ENCODE measurements at places on chromosomes 5 and 9.

DNA sequence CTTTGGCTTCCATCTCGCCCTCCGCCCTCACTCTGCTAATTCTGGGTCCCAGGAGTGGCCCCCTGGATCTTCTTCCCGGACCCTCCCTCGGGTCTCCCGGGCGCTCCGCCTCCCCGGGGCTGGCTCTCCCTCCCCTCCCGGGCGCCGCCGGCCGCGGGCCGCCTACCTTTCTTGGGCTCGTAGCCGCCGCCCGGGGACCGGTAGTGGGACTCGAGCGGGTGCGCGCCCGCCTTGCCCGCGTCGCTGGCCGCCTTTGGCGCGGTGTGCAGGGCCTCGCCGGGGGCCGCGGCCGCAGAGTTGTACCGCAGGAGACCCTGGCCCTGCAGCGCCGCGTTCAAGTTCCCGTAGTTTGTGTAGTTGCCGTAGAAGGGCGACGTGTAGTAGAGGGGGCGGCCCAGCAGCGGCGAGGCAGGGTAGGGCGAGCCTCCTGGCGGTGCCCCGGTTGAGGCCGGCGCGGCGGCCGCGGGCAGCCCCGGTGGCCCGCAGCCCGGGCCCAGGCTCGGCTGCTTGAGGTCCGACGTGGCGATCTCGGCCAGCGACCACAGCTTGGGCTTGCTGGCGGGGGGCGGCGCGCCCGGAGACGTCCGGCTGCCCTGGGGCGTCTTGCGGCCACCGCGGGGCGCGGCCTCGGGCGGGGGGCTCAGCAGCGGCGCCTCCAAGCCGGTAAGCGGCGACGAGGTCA, 3.2 kb downstream of the IRX2 start:
- no peak for DNase-seq

DNA sequence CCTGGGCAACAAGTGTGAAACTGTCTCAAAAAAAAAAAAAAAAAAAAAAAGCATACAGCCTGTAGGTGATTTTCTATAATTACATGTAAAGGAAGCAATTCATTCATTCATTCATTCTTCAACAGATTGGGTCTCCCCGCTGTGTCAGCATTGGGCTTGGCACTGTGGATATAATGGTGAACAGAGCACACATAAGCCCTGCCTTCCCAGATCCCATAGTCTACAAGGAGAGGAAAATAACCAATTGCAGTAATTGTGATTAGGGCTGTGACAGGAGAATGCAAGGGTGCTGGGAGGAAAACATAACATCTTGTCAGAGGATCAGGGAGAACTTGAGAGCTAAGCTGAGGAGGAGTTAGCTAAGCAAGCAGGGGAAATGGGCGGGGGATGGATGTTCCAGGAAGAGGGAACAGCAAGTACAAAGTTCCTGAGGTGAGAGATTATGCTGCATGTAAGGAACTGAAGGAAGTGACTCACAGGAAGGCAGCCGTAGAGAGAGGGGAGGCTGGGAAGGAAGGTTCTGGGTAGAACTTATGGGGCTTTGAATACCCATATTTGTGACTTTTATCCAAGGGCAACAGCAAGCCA, 24.0 kb upstream of the KLF9 start:
- no peak for DNase-seq

DNA sequence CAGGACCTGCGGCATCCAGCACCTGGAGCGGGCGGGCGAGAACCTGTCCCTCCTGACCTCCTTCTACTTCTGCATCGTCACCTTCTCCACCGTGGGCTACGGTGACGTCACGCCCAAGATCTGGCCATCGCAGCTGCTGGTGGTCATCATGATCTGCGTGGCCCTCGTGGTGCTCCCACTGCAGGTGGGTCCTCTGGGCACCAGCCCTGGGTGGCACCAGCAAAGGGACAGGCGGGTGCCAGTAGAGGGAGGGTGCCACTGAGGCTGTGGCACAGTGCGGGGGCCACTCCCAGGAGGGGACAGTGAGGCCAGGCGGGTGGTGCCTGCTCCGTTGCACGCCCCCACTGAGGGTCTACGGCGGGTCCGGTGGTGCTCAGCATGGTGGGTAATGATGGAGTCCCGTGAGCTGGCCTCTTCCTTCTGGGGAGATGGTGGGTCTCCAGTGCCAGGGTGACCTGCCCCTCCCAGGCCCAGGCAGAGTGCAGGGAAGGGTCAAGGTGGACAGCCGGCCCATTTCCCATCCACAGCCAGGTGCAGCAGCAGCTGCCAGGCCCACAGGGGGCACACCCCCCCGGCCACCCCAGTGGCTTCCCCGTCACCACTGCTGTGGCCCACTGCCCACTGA, 57.8 kb downstream of the KCNT1 start:
- no peak for DNase-seq

DNA sequence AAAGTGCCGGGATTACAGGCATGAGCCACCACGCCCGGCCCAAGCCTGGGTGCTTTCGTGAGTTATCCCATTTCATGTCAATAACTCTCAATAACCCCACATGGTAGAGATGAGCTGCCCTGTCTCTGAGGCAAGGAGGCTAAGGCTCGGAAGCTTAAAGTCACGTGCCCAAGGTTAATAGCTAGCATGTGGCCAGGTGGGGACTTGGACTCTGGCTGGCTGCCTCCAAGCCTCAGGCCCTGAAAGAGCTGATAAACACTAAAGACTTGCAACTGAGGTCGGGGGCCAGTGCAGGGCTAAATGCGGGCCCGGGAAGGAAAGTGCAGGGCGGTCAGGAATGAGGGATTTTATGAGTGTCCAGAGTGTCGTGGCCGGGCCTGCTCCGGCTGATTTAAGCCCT, 30.9 kb upstream of the BARHL1 start:
- no peak for DNase-seq

- DNase-seq, result peak; percentile 15
Measured at GRCh38 chr5:175750511-175750931, 92.7 kb downstream of the HRH2 start.

DNA sequence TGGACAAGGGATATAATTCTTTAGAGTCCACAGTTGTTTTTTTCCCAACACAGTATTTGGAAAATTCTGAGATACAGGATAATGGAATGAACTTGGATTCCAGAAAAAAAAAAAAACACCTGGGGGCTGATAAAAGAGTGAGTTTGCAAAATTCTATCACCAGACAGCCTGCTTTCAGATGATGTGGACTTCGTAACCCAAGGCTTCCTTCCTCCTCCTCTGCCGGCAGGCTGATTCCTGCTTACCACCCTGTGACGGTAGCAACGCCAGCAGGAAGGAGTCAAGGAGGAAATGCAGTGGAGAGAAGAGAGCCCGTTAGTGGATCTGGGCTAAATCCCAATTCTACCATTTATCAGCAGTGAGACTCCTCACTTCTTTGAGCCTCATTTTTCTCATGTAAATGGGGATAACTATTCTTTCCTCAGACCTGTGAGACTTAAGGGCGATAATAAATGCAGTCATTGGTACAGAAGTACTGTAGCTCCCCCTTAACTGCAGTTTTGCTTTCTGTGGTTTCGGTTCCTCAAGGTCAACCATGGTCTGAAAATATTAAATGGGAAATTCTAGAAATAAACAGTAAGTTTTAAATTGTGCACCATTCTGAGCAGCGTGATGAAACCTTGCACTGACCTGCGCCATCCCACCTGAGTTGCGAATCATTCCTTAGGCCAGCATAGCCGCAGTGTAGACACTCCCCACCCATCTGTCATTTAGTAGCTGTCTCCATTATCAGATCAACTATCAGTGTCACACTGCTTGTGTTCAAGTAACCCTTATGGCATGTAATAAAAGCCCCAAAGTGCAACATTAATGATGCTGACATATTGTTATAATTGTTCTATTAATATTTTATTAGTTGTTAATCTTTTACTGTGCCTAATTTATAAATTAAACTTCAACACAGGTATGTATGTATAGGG, 71.4 kb downstream of the DCP2 start:
- no peak for DNase-seq

- DNase-seq, result no peak
Measured at GRCh38 chr5:50564079-50564478, 102.4 kb upstream of the PARP8 start.

- no peak for DNase-seq
Measured at GRCh38 chr9:10525972-10526371, 86.8 kb downstream of the PTPRD start.

GRCh38 chr5:37792975-37793631, 46.7 kb downstream of the GDNF start:
- DNase-seq, result no peak

- DNase-seq, result no peak
Measured at GRCh38 chr9:22455181-22455580, 8.6 kb downstream of the DMRTA1 start.

GRCh38 chr5:127988146-127988760, 95.3 kb upstream of the SLC12A2 start:
- DNase-seq, result peak; percentile 60

GRCh38 chr9:132647806-132648205, 22.0 kb downstream of the DDX31 start:
- no peak for DNase-seq

GRCh38 chr5:163512526-163512925, 7.1 kb downstream of the MAT2B start:
- no peak for DNase-seq

- peak; percentile 25 for DNase-seq
Measured at GRCh38 chr5:79495311-79495710, 18.6 kb downstream of the HOMER1 start.

GRCh38 chr5:172902497-172903472, 56.4 kb upstream of the RPL26L1 start:
- DNase-seq, result no peak

- DNase-seq, result no peak
Measured at GRCh38 chr5:115573133-115573532, 28.6 kb upstream of the FEM1C start.

DNA sequence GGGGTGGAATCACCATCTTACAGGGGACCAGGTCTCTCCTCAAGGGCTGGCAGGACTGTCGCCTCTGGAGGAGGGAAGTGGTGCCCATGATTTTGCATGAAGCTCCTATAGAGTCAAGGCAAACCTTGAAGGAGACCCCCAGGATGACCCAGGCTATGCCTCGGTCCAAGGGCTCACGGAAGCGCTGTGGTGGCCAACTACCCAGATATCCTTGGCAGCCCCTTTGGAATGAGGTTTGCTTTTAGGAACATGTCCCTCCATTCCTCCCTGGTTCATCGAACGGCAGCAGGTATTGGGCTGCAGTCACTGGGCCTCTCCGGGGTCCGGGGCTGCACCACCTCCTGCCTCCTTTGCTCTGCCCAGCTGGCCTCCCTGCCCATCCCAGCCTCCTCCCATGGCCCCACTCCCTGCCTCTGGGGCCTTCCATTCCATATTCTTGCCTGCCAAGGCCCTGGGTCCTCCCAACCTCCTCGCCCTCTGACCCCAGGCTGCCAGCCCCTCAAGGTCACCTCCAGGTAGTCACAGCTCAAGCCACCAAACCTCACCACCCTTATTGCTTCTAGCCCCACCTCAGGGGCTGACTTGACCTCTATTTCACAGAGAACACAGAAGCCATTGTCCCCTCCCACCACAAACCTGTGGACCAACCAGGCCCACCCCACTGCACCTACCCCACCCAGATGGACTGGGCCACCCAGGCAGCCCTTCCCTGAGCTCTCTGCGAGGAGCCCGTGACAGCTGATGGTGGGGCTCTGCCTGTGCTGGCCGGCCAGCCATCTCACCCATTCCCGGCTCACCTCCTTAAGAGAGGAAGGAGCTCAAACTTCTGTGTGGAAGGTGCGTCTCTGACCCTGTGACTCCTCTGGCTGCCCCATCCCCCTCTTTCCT, 3.6 kb upstream of the IL3 start:
- no peak for DNase-seq

GRCh38 chr5:137734962-137735554, 831 bp downstream of the KLHL3 start:
- peak; percentile 48 for DNase-seq

DNA sequence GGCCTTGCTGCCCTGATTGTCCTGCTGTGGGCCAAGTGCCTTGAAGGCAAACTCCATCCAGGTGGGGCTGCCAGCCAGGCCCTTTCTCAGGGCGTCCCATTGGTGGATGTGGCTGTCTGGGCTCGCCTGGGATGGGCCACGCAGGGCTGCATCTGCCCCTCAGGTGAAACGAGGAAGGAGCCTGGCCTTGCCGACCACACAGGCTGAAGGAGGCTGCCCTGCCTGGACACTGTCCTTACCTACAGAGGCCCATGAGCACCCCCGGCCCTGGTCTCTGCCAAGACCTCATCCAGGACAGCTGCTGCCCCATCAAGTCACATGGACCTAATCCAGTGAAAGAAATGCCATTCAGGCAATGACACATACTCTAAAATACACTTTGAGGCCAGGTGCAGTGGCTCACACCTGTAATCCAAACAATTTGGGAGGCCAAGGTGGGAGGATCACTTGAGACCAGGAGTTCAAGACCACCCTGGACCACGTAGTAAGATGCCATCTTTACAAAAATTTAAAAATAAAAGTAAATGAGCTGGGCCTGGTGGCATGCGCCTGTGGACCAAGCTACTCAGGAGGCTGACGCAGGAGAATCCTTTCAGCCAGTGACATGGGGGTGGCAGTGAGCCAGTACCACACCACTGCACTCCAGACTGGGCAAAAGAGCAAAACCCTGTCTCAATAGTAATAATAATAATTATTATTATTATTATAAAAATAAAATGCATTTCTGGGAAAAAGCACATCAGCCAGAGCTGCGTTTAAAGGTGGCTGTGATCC, 33.9 kb downstream of the PNPLA7 start:
- no peak for DNase-seq

DNA sequence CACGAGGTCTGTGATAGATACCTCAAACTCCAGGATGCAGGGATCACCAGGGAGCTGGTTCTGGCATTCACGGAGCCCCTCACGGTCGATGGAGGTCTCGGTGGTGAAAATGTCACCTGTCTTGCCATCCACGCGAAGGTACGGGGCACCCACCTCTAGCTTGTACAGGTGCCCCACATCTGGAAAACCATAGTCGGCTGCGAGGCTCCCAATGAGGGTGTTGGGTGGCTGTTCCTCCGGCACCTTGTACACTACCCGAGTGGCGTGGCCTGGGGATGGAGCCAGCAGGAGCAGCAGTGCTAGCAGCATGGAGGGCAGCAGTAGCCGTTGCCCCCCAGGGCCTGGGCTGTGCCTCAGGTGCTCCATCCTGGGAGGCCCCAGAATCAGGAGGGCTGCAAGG, 9.2 kb downstream of the PCDH1 start:
- DNase-seq, result no peak

GRCh38 chr5:151431666-151432065, 15.7 kb upstream of the SLC36A1 start:
- DNase-seq, result no peak

DNA sequence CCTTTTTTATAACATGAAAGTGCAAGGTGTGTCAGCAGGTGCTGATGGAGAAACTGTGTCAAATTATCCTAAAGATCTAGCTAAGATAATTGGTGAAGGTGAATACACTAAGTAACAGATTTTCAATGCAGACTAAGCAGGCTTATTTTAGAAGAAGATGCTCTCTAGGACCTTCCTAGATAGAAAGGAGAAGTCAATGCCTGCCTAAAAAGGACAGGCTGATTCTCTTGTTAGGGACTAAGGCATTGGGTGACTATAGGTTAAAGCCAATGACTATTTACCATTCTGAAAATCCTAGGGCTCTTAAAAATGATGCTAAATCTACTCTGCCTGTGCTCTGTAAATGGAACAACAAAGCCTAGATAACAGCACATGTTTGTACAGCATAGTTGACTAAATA, 1682.4 kb downstream of the MAT2B start:
- DNase-seq, result no peak

DNA sequence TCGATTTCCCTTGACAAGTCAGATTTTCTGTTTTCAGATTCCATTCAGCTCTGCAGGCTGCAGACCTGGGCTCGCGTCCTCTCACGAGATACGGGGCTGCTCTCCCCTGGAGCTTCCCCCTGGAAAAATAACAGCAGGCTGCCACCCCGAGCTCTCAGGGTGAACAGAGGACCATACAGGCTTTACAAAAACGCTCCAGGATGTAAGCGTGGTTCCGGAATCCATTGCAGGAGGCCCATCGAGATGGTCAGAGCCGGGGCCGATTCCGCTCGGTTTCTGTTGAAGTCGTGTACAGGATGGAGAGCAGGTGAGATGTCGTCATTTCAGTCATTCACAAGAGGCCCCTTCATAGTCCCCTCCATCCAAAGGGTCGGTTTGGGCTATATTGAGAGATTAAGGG, 297.7 kb upstream of the IRX4 start:
- no peak for DNase-seq
